Hematopoietic multipotent progenitor cell (in vitro differentiated cells): ENCODE measurements at places on chromosomes 13 and 19. TPM values are rescaled to one million over a fixed set of nuclear protein-coding genes. Genes with fewer than 3 reads are reported as not detected.

DNA sequence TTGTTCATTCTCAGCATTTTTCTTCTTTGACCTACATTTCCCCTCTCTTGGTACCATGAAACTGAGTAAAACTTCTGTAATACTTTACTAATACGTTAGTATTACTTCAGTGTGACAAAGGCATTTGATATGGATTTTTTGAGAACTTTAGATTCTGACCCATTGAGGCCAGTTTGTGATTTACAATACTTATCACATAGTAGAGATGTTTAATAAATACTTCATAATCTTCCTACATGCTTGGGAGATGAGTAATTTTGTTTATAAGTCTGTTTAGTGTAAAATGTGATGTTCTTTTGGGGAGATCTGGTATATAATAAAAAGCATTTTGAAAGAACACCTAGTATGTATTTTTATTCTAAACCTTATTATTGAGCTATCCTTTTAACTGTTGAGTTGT is 29.7 kb downstream of the GTF2F2 start:
- DNase-seq: no peak

DNA sequence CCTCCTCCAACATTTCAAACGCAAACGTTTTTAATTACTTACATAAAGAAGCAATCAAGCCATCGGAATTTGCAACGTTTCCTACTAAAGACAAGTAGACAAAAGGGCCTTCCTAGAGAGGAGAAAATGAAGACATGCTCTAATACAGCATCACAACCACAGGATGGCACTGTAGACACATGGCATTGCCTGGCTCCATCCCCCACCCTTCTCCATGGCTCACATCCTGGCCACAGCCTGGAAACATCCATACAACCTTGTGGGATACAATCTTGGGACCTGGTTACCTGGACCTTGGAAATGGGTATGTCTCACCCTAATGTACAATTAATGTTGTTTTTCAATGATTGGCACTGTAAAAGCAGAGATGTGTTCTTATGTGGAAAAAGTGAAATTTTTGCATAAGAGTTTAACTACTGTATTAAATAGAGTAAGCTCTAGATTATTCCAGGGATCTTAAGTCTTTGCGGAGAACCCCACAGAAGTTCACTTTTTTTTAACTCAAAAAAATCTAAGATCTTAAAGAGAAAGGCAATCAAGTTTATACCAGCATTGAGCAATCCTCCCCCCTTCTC is 21.5 kb downstream of the EBPL start:
- peak; percentile 53 for DNase-seq

DNA sequence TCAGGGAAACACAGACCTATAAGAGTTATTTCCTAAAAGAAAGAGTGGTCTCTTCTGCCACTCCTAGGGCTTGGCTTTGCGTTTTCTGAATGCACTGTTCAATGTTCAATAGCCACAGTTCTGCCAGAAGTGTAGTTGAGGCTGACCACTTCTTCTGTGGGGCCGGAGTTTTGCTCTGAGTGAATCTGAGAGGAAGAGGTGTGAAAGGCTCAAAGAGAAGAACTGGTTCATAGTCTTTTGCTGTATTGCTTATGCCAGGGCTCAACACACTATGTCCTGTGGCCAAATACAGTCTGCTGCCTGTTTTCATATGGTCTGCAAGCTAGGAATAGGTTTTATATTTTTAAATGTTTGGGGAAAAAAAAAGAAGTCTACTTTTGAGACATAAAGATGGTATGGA is 128.2 kb downstream of the STOML3 start:
- DNase-seq: no peak

GRCh38 chr13:20832861-20833260 is 59.1 kb upstream of the EEF1AKMT1 start:
- DNase-seq: no peak

DNA sequence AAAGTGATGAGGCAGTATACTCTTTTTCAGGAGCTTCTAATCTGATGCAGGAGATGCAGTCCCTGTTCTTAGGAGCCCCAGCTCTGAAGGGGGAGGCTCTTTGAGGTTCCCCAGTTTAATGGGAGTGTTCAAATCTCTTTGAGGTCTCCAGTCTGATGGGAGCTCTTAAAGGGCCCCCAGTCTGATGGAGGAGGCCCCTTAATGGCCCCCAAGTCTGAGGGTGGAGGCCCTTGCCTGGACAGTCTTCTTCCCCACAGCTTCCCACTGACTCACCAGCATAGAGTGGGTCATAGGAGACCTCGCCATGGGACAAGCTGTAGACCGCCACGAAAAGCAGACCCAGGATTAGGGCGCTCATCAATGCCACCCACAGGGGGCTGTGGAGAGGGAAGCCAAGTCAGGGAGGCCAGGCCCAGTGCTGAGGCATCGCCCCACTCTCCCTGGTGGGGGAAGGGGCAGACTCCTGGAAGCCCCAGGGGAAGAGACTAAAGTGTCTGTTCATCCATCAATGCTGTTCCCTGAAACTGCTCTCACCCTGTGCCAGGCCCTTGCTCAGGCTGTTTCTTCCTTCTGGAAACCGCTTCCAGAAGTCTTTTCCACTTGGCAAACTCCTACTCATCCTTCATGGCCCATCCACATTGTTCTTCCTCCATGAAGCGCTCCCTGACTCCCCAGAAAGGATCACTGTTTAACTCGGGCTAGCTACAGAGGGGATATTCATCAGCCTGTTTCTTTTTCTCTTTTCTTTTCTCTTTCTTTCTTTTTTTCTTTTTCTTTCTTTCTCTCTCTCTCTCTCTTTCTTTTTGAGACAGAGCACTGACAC is 2.1 kb downstream of the TM6SF2 start:
- no peak for DNase-seq

DNA sequence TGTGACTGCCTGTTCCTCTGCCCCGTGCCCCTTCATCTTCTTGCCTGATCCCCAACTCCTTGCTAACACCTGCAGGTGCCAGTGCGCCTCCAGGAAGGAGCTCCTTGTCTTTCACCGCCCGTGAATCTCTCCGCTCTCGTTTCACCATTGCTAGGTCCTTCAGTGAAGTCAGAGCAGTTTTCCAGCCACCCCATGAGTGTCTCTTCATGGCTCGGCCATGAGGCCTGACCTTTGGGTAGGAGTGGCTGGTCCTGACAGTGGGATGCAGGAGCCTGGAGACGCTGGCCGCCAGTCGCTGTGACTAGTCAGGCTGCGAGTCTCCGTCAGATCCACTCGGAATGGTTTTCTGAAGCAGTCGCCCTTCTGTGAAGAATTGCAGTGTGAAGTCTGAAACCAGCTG is 43.8 kb downstream of the ING1 start:
- no peak for DNase-seq

DNA sequence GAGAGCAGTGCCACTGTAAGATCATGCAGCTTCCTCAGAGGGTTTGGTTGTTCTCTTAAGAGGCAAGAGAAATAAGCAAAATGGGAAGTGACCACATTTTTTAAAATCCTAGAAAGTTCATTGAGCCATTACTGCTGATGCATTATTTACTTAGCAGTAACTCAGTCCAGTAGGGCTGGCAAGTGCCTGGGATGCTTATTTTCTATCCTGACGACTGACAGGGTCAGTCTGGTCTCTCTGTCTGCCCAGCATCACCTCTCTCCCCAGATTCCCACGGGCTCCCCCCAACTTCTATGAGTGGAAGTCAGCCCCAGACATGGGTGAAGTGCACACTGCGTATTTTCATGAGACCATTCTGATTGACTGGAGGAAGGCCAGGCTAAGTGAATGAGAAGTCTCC is 10.4 kb downstream of the SHISA2 start:
- no peak for DNase-seq

- DNase-seq: no peak
These were observed 38.8 kb downstream of the SERP2 start for GRCh38 chr13:44412346-44412935.

- peak; percentile 59 for DNase-seq
These were observed 24.9 kb downstream of the EPS15L1 start for GRCh38 chr19:16446724-16447368.

GRCh38 chr13:27018882-27019281 is 152.7 kb downstream of the USP12 start:
- no peak for DNase-seq

DNA sequence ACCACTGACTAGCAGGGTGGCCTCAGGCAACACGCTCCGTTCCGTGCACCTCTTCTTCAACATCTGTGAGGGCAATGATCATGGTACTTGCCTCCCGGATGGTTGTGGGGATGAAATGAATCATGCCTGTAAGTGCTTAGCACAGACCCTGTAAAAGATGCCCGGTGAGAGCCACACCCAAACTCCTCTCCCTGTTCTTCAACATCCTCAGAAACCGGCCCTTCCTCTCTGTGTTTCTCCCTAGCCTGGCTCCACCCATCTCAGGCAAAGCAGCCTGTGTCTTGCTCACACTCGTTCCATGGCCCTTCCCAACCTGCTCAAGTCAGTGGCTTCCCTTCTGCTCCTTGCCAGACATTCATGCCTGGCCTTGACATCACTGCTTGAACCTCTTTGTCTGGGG is 5.8 kb upstream of the DMKN start:
- DNase-seq: no peak

DNA sequence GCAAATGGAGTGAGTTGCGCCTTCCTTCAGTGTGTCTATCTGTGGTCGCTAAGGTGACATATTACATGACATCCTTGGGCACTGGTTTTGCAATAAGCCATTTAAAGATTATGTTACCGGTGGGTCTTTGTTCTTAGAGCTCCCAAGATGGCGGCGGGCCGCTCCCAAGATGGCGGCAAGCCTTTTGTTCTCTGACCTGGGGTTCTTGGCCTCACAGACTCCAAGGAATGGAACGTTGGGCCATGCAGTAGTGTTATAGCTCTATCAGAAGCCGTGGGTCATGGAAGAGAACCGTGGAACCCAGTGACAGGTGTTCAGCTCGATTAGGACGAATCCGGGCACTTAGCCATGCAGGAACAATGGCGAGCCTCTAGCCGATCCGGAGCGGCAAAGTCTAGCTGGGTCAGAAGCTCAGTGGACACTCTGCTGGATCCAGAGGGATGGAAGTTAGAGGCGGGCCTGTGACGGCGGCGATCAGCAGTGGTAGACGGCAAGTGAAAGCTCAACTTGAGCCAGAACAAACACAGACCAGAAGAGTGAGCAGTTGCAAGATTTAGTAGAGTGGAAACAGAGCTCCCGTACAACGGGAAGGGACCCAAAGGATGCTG is 188.6 kb downstream of the TEX29 start:
- DNase-seq: no peak

DNA sequence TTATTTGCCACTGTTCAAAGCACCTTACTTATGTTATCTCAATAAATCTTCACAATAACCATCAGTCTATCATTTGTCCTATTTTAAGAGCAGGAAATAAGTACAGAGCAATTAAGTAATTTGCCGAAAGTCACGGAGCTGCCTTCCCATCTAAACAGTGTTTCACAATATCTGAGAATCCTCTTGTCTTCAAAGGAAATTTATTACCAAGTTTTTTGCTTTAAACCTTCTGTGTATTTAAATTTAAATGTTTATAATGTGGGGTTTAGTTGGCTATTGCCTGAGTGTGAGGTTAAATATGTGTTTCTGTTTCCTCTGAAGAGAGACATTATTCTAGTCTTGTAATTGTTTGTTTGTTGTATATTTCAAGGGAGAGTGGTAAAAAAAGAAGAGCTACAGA is 633.1 kb downstream of the EFNB2 start:
- no peak for DNase-seq

GRCh38 chr13:25674371-25674770 is 302.6 kb downstream of the ATP8A2 start:
- DNase-seq: no peak

- DNase-seq: no peak
These were observed 76.4 kb downstream of the SPACA7 start for GRCh38 chr13:112452380-112453206.

The ZNF548 gene
- total RNA-seq: 40.7 TPM

The MISP3 gene
- total RNA-seq: 1.1 TPM

The KIR2DL1 gene
- total RNA-seq: not detected

The ZNF382 gene
- 10.5 TPM for total RNA-seq

The SIGLEC14 gene
- total RNA-seq: 2.7 TPM

The SPRED3 gene
- total RNA-seq: under 0.01 TPM
